ENCODE measurements at places on chromosomes 1 and 21.

GRCh38 chr1:65344171-65344814 is 35.0 kb downstream of the DNAJC6 start:
- DNase-seq = peak; percentile 37

DNA sequence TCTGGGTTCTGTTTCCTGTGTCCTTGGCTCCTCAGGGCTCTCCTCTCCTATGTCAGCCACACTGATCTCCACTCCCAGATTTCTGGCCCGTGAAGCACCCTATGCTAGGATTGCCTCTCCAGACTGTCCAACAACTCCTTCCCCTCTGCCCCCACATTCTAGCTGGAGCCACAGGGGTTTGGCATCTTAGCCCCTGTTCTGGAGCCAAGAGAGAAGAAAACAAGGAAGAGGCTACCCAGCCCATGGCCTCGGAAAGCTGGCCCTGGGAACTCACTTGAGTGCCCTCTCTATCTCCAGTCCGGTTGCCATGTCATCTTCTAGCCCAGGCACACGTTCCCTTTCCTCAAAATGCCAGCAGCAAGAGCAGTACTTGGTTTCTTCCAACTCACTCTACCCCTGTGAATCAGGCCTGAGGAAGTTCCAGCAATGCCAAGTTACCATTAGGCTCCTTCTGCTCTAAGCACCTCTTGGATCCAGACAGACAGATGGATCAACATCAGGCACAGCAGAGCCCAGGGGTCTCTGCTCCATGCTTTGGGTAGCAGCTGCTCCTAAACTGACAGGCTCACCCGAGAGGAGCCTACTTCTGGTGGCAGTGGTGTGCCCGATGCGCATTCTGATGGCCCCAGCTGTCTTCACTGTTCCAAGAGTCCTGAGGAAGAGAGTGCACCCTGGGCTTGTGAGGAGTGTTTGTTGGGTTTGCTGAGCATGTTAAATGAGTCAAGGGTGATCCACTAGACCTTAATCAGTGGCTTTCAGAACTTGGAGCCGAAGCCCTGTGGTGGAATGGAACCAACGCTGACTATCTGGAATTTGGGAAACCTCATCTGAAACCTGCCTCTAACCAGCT is 11.6 kb upstream of the GPR61 start:
- no peak for DNase-seq

GRCh38 chr1:181390410-181391077 is 92.8 kb upstream of the CACNA1E start:
- peak; percentile 97 for DNase-seq

- no peak for DNase-seq
Observed at GRCh38 chr1:25657121-25657882, 40.7 kb downstream of the MAN1C1 start.

GRCh38 chr1:100494393-100495084 is 43.4 kb upstream of the GPR88 start:
- DNase-seq = no peak

- DNase-seq = no peak
Observed at GRCh38 chr1:36982709-36983108, 51.6 kb downstream of the GRIK3 start.

- DNase-seq = no peak
Observed at GRCh38 chr1:199272628-199273086, 633.8 kb downstream of the PTPRC start.

- DNase-seq = no peak
Observed at GRCh38 chr21:17921579-17922530, 102.7 kb upstream of the C21orf91 start.

GRCh38 chr1:208171616-208172422 is 72.4 kb downstream of the PLXNA2 start:
- DNase-seq = no peak

DNA sequence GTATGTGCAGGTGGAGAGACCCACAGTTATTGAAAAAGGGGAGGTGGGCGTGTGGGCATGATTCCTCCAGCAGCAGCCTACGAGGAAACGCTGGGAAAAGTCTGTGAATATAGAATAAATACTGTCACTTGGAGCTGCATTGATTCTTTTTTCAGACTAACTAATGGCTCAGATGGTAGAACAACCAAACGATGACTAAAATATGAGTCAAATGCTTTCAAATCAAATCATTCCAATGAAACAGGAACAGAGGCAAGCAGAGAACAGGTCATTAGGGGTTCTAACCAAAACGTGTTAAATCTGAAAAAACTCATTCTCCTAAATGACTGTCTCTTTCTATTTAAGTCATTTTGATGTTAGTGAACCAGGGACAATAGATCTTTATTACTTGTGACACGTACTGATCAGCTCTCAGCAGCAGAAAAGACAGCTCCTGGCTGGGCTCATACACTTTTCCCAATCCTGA is 35.1 kb upstream of the SEC16B start:
- no peak for DNase-seq

- no peak for DNase-seq
Observed at GRCh38 chr1:112754116-112754628, 39.0 kb upstream of the PPM1J start.

- no peak for DNase-seq
Observed at GRCh38 chr1:103424650-103425049, 100.8 kb upstream of the RNPC3 start.

DNA sequence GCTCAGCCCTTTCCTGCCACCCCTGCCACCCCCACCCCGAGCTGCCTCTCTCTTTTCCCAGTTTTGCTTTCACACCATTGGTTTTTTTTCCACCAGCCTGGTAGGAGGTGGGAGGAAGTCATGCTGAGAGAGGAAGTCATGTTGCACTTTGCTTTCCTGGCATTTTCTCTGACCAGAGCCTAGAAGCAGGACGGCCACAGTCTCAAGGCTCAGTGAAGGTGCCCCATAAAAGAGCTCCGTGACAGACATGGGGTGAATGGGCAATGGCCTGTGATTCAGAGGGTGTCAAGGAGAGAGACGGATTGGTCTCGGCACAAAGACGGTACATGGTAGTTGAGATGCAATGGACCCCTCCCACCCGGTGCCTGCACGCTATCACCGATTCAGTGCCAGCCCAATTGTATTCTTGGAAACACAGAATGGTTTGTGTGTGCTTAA is 42.1 kb upstream of the DMRTB1 start:
- DNase-seq = no peak

DNA sequence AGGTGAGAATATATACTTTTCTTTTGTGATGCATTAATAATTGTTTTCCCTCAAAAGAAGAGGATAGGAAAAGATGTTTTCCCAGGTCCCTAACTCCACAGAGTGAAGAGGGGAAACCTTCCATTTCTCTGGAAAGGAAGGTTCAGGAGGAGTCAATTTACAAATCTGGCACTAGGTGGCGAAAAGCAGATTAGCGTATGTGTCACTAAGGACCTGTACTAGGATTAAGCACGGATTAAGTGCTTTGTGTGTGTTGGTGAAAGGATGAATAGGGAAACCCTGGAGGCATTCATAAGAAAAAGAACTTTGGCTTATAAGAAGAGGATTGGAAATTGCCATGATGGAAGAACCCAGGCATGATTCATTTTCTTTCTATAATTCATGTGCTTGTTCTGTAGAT is 410.1 kb upstream of the PLXNA2 start:
- peak; percentile 55 for DNase-seq

DNA sequence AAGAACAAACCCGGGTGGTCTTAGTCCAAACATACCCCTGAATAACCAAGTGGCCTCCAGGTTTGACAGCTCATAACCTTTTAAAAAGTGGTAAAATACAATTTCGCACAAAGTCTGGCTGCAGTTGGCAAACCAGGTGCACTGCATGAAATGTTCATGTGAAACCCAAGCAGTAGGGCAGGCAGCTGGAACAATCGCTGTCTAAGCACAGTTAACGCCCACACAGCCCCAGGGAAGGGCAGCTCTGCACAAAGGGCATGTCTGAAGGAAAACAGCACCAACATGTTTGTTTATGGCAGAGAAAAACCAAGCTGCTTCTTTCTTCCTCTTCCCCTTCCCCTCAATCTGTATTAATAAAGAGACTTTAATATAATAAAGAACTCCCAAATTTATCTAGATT is 49.5 kb downstream of the KIAA1614 start:
- peak; percentile 35 for DNase-seq

- no peak for DNase-seq
Observed at GRCh38 chr1:167602840-167603239, 27.2 kb upstream of the RCSD1 start.

GRCh38 chr1:104082221-104082620 is 332.5 kb downstream of the AMY1C start:
- DNase-seq = no peak

DNA sequence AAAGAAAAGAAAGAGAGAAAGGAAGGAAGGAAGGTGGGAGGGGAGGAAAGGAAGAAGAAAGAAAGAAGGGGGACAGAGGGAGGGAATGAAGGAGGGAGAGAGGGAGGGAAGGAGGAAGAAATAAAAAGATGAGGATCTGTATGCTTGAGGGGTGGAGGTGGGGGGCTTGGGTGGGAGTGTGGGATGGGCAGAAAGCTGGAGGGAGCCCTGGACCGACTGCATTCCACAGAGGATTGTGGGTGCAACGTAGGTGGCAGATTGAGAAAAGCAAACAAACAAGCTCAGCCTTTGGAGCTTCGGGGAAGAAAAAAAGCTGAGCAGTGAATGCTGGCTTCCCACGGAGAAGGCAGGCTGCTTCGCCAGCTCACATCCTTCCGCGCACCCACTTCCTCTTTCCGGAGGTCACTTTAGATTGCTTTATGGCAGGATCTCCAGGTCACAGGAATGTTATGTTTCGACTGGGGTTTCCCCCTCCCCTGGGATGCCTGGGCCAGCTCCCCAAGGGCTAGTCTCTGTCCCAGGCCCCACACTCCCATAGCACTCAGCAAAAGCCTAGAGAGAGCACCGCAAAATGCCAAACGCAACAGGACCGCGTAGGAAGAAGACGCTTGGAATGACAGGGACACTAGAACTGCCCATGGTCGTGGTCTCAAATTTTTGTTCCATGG is 20.7 kb upstream of the LGALS8 start:
- DNase-seq = peak; percentile 65

- no peak for DNase-seq
Observed at GRCh38 chr1:200305806-200306205, 104.0 kb downstream of the ZNF281 start.

GRCh38 chr1:219708919-219709543 is 96.1 kb upstream of the ZC3H11B start:
- DNase-seq = no peak

DNA sequence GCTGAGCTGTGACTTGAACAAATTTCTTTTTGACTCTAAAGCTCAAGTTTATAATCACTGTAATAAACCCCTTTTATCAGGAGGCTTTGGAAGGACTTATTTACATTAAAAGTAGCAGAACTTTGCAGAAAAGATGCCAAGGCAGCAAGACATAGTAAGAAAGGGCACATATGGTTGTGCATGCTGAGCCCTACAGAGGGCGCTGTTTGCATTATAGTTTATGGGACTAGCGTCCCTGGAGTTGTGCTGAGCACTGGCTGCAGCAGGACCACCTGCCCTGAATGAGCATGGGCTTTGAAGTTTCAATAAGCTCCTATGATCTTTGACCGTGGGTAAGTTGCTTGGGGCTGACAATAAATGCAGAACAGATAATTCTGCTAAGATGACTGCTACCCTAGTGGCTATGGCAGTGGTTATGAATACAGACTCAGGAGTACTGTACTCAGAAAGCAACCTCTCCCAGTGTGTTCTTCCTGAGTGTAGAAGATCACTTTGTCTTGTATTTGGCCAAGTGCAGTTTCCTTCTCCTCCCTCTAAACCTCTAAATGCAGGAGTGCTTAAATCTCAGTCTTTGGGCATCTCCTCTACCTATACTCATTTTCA is 45.4 kb upstream of the USP1 start:
- peak; percentile 27 for DNase-seq

GRCh38 chr1:19776933-19777332 is 22.8 kb downstream of the TMCO4 start:
- DNase-seq = no peak

DNA sequence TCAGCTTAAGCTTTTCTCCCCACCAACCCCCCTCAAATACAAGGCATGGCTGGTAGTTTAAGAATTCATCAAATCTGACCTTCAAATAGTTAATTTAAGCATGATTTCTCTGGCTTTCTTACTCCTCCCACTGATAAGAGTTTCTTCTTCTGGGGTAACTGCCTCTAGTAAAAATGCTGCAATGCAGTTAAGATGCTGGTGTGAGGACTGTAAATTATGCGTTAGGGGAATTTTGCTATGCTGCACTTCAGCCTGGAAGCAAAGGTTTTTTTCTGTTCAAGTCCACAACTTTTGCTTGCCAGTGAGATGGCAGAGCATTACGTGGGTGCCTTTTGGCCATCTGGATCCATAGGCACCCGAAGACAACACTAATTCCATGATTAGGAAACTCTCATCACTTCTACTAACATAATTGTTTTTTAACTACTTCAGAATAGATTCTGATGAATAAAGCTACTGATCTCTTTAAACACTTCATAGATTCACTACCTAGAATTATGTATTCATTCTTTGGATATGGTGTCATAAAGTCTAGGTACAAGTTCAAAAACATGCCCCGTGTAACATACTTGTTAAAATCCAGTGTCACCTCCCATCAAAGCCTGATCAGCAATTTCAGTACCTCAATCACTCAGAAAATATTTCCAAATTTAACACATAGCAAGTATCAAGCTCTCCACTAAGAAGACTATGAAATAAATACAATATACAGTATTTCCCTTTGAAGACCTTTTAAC is 8.8 kb upstream of the SMYD2 start:
- DNase-seq = no peak

DNA sequence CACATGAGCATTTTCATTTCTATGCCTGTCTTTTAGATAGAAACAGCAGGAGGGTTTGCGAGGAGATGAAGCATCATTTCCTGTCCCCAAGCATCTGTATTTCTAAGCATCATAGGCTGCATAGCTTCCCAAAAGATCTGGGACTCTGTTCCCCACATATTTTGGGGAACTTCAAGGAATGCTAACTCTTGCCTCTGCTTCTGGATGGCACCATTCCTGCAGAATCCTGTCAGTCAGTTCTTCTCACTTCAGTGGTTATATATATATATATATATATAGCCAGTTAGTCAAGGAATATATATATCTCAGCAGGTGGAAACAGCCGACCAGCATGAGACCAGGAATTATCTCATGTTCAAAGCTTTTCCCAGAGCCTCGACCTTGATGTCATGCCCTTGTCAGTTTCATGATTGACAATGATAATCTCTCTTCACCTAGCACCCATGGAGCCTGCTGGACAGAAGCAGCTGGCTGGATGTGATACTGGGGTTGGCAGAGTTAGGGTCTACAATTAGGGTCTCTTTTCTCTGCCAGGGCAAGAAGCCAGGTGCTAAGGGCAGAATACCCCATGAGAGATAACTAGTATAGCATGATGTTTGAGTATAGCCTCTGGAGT is 2.4 kb downstream of the PFKFB2 start:
- no peak for DNase-seq

DNA sequence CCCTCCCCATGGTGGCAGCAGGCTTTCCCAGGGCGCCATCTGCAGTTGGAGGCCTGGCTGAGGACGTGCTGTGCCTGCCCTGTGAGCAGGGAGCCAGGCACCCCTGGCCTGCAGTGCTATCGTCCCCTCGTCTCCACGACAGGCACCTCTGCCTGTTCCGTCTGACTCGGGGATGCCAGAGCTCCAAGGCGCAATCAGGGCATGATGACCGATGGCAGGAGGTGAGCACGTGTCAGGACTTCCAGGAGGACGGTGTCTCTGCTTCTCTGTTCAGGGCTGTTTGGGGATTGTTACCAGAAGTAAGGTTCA is 125.2 kb downstream of the PCBP3 start:
- DNase-seq = no peak

All from NCI-H146 (cell line).